Epithelial cell of alveolus of lung (primary cell): ENCODE measurements at places on chromosomes 1 and 21. TPM values are rescaled to one million over a fixed set of nuclear protein-coding genes. Genes with fewer than 3 reads are reported as not detected.

Gene TAS1R1
- not detected in 2 replicates for total RNA-seq

Gene DPH2
- 19.3 and 23.7 TPM in 2 replicates for total RNA-seq

Gene VAV3
- total RNA-seq = 0.39 TPM in 1 of 2 replicates, not detected in the other

Gene CRNN
- not detected in 2 replicates for total RNA-seq

Gene FAM229A
- 1.2 and 3.1 TPM in 2 replicates for total RNA-seq

Gene LAD1
- 0.48 and 3.4 TPM in 2 replicates for total RNA-seq

Gene LCK
- 0.65 TPM in 1 of 2 replicates, not detected in the other for total RNA-seq

Gene ARMH1
- 1.2 TPM in 1 of 2 replicates, not detected in the other for total RNA-seq

Gene FMO3
- 0.26 and 5.3 TPM in 2 replicates for total RNA-seq

Gene ROR1
- total RNA-seq = 10.2 and 18.7 TPM in 2 replicates

Gene KRTAP10-4
- total RNA-seq = not detected in 2 replicates

Gene DCAF6
- total RNA-seq = 31.9 and 51.0 TPM in 2 replicates

Gene GJB5
- total RNA-seq = not detected in 2 replicates

Gene HENMT1
- 0.64 and 3.7 TPM in 2 replicates for total RNA-seq

Gene CD53
- total RNA-seq = not detected in 2 replicates

Gene FALEC
- total RNA-seq = not detected in 2 replicates

Gene IL24
- total RNA-seq = 0.13 and 0.80 TPM in 2 replicates

Gene ZNF593OS
- not detected in 2 replicates for total RNA-seq

Gene MIXL1
- not detected in 2 replicates for total RNA-seq

Gene PSRC1
- 16.8 and 31.3 TPM in 2 replicates for total RNA-seq

Gene RIMKLA
- total RNA-seq = 0.13 TPM in 1 of 2 replicates, not detected in the other

Gene SPATA21
- not detected in 2 replicates for total RNA-seq

Gene CCDC27
- not detected in 2 replicates for total RNA-seq

Gene CCT3
- 205 and 349 TPM in 2 replicates for total RNA-seq

Gene ILDR2
- under 0.01 TPM in 1 of 2 replicates, not detected in the other for total RNA-seq
